ENCODE measurements at places on chromosomes 7 and 10.

- DNase-seq = no peak
Measured at GRCh38 chr7:71770269-71770907, 638.4 kb downstream of the GALNT17 start.

DNA sequence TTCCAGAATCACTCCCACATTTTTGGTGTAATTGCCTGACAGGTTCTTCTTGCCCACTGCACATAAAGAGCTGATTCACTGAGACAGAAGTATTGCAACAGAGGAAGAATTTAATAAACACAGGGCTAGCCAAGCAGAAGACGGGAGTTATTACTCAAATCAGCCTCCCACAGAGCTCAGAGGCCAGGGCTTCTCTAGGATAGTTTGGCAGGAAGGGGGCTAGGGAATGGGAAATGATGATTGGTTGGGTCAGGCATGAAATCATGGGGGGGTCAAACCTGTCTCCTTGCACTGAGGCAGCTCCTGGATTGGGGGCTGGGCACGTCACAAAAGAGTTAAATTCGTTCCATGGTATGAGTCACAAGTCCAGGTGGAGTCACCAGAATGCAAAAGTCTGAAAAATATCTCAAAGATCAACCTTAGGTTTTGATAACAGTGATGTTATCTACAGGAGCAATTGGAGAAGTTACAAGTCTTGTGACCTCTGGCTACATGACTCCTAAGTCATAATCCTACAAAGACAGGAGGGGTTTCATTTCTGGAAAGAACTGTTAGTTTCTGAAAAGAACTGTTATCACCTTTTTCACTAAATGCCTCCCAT is 30.2 kb upstream of the ERCC6 start:
- DNase-seq = peak; percentile 28

GRCh38 chr7:4245866-4246470 is 436.1 kb upstream of the FOXK1 start:
- DNase-seq = no peak

DNA sequence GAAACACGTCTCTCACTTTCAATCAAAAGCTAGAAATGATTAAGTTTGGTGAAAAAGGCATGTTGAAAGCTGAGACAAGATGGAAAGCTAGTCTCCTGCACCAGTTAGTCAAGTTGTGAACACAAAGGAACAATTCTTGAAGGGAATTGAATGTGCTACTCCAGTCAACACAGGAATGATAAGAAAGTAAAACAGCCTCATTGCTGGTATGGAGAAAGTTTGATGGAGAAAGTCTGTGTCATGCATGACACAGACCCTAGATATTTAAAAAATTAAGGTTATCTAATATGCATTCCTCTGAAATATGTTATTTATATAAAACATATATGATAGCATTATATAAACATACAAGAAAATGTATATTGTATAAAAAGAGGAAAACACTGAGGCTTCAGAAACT is 699.4 kb upstream of the FZD8 start:
- DNase-seq = no peak

DNA sequence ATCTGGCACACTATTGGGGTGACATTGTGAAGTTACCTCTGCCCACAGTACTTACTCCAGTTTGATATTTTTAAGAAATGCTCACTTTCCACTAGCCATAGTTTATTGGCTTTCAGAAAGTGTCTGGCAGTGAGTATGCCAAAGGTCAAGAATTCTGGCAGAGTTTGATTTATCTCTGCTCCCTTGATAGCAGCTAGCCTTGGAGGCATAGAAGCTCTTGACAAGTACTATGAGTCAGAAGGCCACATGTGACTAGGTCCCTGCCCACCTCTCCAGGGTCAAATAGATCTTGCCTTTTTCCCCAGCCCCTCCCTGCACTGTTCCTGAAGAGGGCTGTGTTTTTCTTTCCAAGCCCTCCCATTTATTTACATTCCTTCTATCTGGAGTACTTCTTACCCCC is 202.2 kb downstream of the AUTS2 start:
- DNase-seq = no peak

DNA sequence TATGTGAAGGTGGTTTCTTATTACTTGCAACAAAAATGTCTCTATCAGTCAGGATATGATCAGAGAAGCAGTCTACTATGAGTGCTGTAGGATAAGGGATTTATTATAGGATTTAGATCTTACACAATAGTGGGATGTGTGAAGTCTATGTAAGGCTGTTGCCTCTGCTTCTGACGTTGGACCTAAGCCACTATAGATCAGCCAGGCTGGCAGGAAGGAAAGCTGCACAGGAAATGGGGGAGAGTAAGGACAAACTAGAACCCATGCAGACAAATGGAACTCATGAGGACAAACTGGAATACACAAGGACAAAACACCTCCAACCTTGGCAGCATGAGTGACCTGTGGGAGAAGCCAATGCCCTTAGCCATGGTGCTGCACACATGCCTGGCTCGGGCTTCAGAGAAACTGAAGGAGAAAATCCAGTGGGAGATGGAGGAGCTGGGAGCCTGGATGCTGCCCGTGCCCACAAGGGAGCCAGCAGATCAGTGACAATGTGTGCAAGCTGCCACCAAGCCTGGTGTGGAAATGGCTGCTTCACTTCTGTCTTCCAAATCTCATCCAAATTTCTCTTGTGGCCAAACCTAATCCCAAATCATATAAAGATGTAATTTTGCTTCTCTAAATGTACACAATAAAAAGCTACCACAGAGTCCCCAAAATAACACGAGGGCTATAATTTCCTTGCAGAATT is 147.0 kb upstream of the PCGF5 start:
- DNase-seq = no peak

- DNase-seq = no peak
Measured at GRCh38 chr10:50874723-50875122, 10.7 kb downstream of the A1CF start.

DNA sequence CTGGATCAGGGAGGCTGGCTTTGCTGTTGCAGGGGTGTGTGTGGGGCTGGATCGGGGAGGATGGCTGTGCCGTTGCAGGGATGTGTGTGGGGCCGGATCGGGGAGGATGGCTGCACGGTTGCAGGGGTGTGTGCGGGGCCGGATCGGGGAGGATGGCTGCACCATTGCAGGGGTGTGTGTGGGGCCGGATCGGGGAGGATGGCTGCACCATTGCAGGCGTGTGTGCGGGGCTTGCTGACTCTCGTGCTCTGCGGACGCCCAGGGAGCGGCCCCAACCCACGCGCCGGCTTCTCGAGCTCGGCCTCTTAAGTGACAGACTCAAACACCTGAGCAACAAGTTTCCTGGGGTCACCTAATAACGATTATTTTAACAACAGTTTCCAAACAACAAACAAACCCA is 518.2 kb downstream of the DNAJB6 start:
- DNase-seq = no peak

GRCh38 chr7:2640482-2640830 is 8.7 kb downstream of the TTYH3 start:
- DNase-seq = no peak

DNA sequence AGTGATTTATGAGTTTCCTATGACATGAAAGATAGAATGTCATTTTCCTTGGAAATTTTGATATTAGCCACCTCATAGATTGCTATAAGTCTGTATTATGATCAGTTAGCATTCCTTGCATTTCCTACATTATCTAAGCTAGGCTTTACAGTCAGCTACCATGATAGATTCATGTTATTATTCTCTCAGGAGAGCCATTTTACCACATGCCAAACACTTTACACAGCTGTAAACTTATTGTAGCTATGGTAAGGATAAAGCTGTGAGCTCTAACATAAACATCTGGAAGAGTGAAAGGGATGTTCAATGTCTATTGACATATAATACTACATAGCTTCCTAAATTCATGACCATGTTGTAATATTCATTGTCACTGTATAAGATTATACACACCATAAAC is 608.0 kb downstream of the PHTF2 start:
- no peak for DNase-seq

GRCh38 chr10:119190353-119190752 is 11.7 kb upstream of the PRDX3 start:
- DNase-seq = peak; percentile 77

DNA sequence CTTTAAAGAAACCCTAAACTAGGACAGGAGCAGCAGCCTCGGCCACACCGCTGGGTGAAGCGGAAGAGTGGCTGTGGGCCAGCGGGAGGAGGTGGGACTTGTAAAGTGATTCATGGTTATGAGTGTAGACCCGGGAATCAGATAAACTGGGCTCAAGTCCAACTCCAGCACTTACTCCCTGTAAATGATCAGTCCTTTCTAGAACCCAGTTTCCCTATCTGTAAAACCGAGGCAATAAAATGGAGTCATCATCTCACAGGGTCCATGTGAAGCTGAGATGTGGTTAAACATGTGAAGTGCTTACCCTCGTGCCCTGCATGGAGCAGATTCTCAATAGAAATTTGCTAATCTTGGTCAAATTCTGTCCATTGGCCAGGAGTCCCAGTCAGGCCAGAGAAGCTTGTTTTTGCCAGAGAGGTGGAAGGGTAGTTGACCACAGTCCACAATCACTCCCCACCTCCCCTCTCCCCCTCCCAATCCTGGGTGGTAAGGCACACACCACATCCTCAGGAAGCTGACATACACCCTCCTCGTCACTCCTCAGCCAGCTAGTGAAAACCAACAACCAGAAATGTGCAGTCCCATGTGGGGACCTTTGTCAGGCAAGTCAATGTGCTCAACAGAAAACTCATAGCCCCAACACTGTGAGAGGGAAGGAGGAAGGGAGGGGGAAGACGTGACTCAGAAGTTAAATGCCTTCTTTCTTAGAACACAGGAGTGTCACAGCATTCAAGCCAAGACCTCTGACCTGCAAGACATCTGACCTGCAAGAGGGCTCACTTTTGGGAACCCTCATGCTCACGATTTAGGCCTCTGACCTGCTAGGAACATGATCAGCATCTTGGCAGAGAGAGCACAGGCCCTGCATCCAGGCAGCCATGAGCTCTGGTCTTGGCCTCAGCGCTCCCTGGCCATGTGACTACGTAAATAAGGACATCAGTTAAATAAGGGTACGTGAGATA is 145.1 kb downstream of the PLXNA4 start:
- peak; percentile 33 for DNase-seq

- no peak for DNase-seq
Measured at GRCh38 chr7:106417273-106417902, 132.6 kb upstream of the NAMPT start.

DNA sequence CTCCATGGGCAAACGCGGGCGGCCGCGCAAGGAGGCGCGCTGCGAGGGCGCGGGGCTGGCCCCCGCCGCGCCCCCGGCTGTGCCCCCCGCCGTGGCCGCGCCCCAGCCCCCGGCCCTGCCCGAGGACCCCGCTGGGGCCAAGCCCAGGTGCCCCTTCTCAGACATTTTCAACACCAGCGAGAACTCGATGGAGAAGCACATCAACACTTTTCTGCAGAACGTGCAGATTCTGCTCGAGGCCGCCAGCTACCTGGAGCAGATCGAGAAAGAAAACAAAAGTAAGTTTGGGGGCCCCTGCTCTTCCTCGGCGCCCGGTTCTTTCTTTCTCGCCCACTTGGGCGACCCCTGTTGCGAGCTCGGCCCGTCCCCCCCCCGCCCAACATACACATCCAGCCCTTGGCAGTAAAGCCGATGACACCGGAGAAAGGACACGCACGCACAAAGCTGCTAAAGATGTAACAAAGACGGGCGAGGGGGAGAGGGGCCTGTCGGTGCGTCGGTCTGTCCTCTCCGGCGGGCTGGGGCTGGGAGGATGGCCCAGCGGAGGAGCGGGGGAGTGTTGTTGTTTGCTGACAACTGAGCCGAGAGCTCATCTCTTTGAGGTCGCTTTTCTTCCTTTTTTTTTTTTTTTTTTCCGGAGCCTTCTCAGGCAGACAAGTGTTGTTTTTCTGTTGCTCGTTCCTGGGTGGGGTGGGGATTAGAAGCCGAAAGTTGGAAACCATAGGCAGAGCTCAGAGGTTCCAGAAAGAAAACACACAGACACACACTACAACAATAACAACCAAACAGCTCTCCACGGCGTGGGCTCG is 604 bp downstream of the MXI1 start:
- no peak for DNase-seq

- no peak for DNase-seq
Measured at GRCh38 chr7:127375631-127376030, 16.9 kb downstream of the ZNF800 start.

DNA sequence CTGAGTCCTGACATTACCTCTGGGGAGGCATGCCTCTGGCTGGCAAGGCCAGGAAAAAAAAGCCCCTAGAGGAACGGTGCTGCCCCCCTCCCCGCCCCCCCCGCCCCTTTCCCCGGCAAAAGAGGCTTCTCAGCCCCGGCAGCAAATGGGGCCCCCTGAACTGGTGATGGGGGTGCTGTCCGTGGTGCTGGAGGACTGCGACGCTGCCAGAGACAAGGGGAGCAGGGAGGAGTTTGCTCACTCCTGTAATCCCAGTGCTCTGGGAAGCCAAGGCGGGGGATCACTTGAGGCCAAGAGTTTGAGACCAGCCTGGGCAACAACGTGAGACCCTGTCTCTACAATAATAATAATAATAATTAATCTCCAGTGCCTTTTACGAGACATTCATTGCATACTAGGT is 23.7 kb downstream of the SRRM3 start:
- no peak for DNase-seq

GRCh38 chr10:52442576-52442975 is 128.5 kb downstream of the DKK1 start:
- no peak for DNase-seq

GRCh38 chr7:116242178-116242577 is 31.8 kb downstream of the TES start:
- DNase-seq = no peak

GRCh38 chr7:140170375-140170774 is 6.4 kb downstream of the KDM7A start:
- DNase-seq = no peak

DNA sequence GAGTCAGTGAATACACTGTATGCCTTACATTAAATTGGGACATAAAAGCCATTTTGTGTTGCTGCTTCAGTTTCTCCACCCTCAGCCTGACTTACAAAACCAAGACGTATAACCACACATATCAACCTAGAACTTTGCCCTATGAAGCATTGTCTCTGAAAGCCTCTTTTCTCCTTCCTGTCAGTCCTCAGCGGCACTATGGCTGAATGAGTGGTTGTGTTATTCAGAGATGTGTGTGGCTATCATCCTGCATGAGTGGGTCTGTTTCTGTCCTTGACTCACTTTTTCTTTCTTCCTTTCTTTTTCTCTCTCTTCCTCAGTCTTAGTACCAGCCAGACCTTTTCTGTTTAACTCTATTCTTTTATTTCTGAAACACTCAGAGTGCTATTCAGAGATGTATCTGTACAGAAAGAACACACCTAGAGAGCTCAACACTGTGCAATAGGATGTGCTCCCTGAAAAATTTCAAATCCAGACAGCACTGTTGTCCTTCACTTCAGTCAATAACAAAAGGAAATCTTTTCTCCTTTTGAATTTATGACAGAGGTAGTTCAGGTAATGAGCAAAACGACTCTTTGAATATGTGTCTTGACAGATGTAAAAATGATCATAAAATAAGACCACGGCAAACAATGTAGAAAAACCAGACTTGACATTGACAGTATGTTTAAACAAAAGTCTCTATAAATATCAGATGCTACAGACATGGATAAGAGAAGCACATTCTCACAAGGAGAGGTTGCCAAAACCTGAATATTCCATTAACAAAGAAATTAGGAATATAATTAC is 163.3 kb upstream of the FEZF1 start:
- no peak for DNase-seq

GRCh38 chr7:128728598-128728997 is 10.6 kb upstream of the CALU start:
- DNase-seq = no peak

GRCh38 chr7:128215281-128215680 is 25.8 kb upstream of the LEP start:
- peak; percentile 67 for DNase-seq

GRCh38 chr10:25815999-25816768 is 117.8 kb upstream of the MYO3A start:
- no peak for DNase-seq
